ENCODE measurements at places on chromosomes 11 and 22. TPM values are rescaled to one million over a fixed set of nuclear protein-coding genes. Genes with fewer than 3 reads are reported as not detected.

Gene RBM4
- 122 TPM for polyA plus RNA-seq

DNA sequence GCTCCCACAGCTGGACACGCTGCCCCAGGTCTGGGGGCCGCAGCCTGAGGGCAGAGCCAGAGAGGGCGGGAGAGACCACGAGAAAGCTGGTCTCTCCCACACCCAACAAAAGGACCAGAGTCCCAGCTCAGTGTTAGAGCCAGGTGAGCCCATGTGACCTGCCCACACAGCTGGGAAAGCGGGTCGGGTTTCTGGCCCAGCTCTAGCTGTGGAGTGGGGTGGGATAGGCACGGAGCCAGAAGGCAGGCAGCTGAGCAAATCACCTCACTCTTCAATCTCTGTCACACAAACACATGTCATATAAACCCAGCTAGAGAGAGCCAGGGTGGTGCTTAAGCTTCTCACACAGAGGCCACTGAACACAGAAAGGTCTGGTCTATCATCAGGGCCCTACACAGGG, 7.8 kb upstream of the EIF3D start:
- peak; percentile 29 for DNase-seq
- no peaks in the 10 kb centered on the region for H3K4me1 ChIP-seq
- H3K36me3 ChIP-seq = no peaks in the 10 kb centered on the region
- H3K27ac ChIP-seq = no peak overlapping the region

- no peaks in the 10 kb centered on the region for H3K4me1 ChIP-seq
- H3K36me3 ChIP-seq = no peaks in the 10 kb centered on the region
- no peaks in the 10 kb centered on the region for H3K27me3 ChIP-seq
- H3K27ac ChIP-seq = no peak overlapping the region
Observed at GRCh38 chr11:35061516-35062440, 77.2 kb upstream of the CD44 start.

Gene RNF215
- 3.3 TPM for polyA plus RNA-seq

- no peak overlapping the region for H3K4me3 ChIP-seq
- peaks cover 3% of the 10 kb centered on the region for H3K4me1 ChIP-seq
- H3K27ac ChIP-seq = no peak overlapping the region
- H3K27me3 ChIP-seq = no peaks in the 10 kb centered on the region
- no peaks in the 10 kb centered on the region for H3K36me3 ChIP-seq
- DNase-seq = no peak
Observed at GRCh38 chr11:120065176-120065575, 72.7 kb downstream of the TRIM29 start.

Gene NAT10
- 44.1 TPM for polyA plus RNA-seq
